Posterior cingulate gyrus (tissue), 11 donors: ENCODE measurements at places on chromosomes 5 and 9.

GRCh38 chr5:171445644-171446516 lies 26.4 kb downstream of the FGF18 start:
- peak; percentile 25 for DNase-seq

DNA sequence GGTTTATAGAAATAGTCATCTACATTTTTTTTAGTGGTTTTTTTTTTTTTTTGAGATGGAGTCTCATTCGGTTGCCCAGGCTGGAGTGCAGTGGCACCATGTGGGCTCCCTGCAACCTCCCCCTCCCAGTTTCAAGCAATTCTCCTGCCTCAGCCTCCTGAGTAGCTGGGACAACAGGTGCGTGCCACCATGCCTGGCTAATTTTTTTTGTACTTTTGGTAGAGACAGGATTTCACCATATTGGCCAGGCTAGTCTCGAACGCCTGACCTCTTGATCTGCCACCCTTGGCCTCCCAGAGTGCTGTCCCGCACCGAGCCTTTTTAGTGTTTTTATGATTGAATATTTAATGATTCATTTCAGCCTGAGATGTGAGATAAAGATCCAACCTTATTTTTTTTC lies 27.3 kb downstream of the ANKRD33B start:
- no peak for DNase-seq

GRCh38 chr5:77906806-77907205 lies 130.7 kb upstream of the TBCA start:
- no peak for DNase-seq

DNA sequence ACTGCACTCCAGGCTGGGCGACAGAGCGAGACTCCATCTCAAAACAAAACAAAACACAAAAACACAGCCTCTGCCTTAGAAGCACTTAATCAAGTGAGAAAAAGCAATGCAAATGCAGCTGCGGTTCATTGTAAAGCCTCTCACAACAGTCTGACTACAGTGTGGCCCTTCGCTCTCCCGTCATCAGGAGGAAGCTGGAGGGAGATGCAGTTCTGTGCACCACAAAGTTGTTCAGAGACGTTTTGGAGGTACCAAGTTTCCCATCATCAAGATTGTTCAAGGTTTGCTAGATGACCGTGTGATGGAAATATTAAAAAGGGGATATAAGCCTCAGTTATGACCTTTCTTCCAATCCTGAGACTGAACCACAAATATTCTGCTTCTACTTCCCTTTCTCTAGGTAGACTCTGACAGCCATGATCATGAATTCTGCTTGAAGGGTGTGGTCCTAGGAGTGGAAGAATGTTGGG lies 40.9 kb downstream of the SEC61B start:
- DNase-seq: no peak

DNA sequence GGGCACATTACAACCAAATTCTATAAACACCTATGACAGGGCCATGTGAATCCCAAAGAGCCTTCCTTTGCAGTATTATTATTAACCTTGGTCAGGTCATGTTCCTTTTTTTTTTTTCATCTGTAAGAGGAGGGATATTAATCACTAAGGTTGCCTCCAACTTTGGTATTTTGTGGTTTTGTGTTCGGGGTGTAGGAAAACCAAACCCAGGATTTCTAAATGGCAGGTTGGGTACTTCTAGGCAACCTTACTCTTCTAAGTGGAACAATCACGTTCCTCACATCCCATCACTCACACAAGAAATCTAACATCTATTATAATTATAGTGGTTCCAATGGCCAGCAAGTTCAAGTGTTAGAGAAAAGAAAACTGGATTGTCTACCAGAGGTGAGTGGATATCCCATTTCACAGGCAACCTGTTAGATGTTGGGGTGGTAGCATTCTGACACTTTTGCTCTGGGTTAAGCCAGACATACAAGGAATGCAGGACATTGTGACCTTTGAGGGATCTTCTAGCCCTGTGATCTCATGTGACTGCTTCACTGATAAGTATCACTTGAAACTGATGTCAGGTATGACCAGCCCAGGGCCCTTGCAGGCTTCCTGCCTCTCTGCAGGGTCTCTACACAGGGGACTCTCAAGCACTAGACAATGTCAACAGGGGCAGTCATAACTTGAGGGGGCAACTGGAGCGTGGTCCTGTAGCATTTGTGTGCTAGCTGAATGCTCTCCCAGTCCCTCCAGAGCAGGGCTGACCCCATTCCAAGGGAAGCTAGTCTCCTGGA lies 126.2 kb upstream of the VLDLR start:
- no peak for DNase-seq

DNA sequence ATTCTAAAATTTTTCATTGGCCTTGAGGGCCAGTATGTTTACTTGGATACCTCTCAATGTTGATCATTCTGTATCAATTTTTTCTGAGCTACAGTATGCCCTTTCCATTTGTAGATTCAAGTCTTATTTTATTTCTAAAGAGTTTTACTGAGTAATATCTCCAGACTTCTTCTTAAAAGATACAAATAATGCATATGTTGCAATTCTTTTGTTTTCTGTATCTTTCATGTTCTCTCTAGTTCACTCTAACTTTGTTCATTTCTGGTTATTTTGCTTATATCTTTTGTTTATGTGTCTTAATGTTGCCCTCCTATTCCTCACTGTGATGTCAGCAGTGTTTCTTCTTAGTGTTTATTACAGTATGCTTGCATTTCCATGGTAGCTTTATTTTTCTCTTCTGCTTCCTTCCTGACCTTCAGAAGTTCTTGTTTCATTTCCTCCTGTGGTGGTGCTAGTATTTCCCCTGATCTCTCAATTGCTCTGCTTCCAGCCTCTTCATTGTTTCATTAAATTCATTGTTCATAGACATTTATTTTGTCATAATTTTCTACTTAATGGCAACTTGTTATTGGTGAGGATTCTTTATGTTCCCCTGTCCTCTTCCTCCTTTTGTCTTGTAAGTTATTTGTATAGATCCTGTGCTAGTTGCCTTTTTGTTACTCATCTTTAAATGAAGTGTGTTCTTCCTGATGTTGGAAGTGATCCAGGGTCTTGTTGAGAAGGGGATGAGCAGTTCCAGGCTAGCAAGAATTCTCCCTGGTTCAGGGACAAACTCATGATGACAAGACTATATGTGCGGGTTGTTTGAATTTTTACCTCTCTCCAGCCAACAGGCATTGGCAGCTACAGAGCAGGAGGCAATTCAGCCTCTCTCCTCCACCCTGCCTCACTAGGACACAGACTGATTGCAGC lies 160.8 kb downstream of the DEPDC1B start:
- DNase-seq: no peak

- DNase-seq: no peak
These were observed 70.3 kb downstream of the ZSWIM6 start for GRCh38 chr5:61402244-61402823.

DNA sequence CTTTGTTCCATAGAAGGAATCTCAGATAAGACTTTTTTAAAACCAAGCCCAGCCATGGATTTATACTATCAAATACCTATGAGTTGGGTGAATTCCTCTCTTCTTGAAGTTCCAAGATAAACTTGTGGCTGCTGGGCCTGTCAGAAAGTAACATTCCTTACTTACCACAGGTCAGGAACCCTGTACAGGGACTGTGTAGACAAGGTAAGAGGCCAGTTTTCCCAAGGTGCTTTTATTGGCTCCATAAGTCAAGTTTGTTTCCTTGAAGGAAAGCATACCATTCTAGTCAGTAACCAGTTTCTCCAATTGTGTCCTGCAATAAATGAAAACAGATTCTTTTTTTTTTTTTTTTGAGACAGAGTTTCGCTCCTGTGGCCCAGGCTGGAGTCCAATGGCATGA lies 8.8 kb upstream of the CLTB start:
- no peak for DNase-seq

GRCh38 chr5:34833976-34834793 lies 4.8 kb upstream of the TTC23L start:
- DNase-seq: no peak

DNA sequence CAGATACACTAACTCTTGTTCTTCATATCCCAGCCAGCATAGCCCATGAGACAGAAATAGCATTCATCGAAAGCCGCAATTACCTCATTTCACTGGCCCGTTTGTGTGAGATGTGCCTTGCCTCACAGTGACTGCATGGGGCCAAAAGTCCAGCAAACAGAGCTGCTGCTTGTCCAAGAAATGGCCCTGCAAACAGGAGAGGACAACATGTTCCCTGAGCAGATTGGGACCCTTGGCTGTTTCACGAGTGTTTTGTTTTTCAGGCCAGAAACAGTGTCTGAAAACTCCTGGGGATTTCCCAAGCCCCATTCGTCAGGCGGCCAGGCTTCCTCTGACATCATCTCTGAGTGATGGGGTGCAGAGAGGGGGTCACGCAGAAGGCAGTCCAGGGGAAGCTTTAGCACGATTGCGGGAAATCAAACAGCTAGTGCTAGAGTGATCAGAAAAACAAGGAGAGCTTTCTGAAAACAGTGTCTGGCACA lies 503.6 kb upstream of the PAPPA start:
- DNase-seq: peak; percentile 67

GRCh38 chr5:64570395-64570996 lies 64.7 kb downstream of the RGS7BP start:
- DNase-seq: no peak

DNA sequence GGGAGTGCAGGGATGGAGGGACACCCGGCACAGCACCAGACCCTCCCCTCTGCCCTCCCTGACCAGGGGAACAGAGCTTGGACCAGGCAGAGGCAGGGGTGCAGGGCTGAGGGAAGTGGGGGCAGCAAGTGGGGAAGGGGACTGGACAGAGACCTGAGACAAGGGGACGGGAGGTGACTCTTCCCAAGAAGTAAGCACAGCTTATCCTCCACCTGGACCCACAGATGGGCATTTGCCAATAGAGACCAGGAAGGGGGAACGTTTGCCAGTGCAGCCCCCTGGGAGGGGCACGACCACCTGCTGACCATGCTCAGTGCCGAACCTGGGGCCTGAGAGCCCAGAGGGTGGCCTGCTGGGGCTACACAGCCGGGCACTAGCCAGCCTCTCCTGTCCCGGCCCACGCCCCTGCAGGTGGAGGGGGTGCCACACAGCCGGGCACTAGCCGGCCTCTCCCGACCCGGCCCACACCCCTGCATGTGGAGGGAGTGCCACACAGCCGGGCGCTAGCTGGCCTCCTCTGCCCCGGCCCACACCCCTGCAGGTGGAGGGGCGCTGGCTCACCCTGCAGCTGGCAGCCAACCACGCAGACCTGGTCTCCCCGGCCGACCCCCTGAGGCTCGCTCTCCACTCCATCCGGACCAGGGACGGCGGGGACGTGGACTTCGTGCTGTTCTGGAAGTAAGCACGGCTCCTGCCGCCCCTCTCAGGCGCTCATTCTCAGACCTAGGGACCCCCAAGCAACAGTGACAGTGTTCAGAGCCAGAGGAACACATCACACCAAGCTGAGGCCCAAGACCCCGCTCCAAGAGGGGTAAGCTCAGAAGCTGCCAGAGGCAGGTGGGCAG lies 24.3 kb downstream of the GLT6D1 start:
- no peak for DNase-seq

DNA sequence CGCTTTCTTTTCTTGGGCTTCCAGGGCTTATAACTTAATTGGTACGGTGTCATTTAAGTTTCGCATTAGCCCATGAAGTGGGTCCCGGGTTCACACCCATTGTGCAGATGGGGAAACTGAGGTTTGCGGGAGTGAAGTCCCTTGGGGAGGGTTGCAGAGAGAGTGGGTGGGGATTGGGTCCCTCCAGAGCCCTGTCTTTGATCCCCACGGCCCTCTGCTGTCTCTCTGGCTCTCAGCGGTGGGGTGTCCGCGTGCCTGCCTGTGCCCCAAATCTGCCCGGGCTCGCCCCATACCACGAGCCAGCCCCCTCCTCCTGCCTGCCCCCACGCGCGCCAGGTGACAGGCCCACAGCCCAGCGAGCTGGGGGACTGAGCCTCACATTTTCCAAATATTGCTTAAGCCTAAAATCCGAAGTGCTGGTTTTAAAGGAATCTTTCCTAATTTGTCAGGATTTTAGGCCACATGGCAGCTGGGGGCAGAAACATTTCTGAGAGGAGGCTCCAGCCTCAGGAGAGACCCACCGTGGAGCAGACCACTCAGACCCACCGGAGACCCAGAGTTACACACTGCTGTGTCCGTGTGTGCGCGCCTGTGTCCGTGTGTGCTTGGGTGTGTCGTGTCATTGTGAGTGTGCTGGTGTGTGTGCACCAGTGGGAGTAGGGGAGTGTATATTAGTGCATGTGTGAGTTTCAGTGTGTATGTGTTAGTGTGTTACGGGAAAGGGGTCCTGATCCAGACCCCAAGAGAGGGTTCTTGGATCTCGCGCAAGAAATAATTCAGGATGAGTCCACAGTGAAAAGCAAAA lies 159.5 kb upstream of the IER5L start:
- DNase-seq: no peak

GRCh38 chr5:76475385-76475784 lies 72.3 kb downstream of the IQGAP2 start:
- no peak for DNase-seq

- no peak for DNase-seq
These were observed 559.1 kb downstream of the CSNK1G3 start for GRCh38 chr5:124071039-124071438.

DNA sequence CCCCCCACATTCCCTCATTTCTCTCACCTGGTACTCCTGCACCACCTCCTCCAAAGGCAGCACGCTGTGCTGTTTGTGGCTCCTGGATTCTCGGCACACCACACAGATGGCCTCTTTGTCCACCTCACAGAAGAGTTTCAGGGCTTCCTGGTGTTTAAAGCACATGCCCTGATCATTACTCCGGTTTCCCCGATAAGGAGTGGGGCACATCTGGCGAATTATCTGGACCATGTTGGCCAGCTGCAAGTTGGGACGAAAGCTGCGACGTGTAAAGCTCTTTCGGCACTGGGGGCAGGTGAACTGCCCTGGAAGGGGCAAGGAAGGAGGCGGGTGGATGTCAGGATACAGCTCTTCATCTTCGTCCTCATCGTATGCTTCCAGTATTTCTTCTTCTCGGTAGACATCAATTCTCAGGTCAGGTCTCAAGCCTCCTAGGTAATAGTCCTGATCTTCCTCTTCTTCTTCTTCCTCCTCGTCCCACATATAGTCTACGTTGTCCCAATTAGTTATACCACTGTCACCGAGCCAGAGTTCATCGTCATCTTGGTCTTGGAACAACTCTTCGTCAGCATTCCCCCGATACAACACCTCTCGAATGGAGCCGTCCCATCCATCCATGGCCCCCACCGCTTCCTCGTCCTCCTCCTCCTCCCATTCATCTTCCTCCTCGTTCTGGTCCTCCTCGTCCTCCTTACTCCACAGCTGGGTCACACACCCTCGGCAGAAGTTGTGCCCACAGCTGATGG lies 796 bp downstream of the TRIM52 start:
- no peak for DNase-seq

DNA sequence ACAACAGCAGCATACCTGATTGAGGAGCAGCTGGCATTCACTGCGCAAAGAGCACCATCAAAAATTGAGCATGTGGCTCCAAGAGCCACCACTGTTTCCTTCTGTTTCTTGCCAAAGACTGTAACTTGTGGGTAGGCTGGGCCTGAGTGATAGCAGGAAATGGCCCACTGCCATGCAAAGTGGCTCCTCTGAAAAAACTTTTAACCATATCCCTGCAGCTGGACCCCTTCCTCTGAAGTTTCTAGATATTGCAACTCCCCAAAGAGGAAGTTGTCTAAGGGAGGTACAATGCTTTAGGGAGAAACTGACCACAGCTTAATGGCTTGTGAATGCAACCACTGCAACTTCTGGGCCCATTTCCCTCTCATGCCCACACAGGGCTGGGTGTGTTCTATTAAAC lies 355.4 kb upstream of the PDE4D start:
- DNase-seq: no peak

GRCh38 chr9:84101964-84102632 lies 121.5 kb downstream of the RMI1 start:
- no peak for DNase-seq
